ENCODE measurements at places on chromosomes 11 and 22.

- no peak for DNase-seq
Observed at GRCh38 chr11:57585301-57585700, 12.2 kb upstream of the SERPING1 start.

GRCh38 chr11:2215561-2216399, 44.2 kb upstream of the TH start:
- no peak for DNase-seq

GRCh38 chr11:122741613-122742300, 86.2 kb downstream of the UBASH3B start:
- no peak for DNase-seq

- DNase-seq: no peak
Observed at GRCh38 chr22:42564699-42565098, 10.9 kb downstream of the SERHL2 start.

GRCh38 chr11:36878737-36879136, 280.7 kb upstream of the RAG2 start:
- DNase-seq: no peak

DNA sequence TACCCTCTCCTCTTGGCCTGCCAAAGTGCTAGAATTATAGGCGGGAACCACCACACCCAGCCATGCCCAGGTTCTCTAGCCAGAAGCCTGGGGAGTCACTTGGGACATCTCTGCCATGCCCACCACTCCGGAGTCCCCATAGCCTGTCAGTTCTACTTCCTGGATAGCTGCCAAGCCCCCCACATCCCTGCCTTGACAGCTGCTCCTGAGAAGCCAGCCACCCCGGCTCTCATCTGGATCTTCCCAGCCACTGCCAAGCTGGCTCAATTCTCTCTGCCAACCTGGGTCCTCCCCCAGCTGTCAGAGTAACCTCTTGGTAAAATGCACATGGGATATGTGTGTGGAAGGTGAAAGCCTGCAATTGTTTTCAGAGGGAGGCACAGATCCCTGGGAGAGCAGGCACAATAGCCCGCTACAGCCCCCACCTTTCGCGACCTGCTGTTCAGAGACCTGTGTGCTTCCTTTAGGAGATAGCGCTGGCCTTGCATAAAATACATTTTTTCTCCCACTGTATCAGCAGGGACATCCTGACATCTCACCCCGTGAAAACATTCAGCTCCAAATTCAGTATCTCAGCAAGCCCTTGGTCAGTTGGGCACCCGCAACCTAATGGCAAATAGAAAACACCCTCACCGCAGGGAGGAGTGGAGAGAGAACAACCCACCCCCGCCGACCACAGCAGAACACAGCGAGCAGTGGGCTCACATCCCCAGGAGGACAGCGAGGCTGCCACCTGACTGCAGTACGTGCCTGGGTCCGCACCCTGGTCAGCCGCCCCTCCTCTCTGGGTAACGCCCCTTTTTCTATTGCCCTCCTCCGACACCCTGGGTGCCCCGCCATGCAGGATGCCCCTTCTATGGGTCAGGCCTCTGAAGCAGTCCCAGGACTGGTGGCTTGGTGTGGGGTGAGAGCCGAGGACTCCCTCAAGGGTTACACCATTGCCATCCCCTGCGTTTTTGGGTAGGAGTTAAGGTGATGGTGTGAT, 1342.2 kb downstream of the BRD1 start:
- no peak for DNase-seq

- no peak for DNase-seq
Observed at GRCh38 chr11:86571273-86571948, 101.0 kb downstream of the ME3 start.

GRCh38 chr22:39418696-39419095, 19.1 kb downstream of the TAB1 start:
- DNase-seq: no peak

- no peak for DNase-seq
Observed at GRCh38 chr11:69647761-69648497, 7.0 kb downstream of the CCND1 start.

- no peak for DNase-seq
Observed at GRCh38 chr22:49586873-49587272, 240.8 kb downstream of the BRD1 start.

DNA sequence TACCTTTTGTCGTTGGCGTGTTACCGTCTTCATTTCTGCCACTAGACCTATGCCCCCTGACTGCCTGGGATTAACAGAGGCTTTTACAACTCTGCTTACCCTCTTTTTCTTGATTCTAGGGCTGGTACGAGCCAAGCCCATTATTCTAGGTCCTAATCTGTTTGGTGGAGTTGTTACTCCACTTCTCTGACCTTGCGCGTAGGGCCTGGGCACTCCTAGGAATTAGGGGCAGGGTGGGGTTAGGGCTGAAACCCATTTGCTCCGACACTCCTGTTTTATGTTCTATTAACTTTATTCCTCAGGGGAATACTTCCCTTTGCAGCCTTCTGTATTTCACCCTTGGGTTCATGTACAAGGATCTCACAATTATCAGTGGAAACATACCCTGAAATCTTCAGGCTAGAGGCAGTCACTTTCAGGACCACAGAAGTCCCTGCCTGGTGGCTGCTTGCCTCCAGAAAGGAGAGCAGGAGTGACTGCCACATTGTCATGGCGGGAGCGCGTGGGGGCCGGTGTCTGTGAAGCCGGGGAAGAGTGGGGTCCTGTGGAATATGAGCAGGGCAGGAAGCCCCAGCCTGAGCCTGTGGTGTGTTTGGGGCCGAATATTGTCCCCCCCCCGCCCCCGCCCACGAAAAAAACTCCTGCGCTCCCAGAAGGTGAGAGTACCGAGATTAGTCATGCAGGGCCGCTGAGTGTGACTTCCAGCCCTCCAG, 731 bp upstream of the SLC37A2 start:
- no peak for DNase-seq

- no peak for DNase-seq
Observed at GRCh38 chr22:17853073-17853472, 78.8 kb upstream of the BID start.

Measured in stimulated activated CD8-positive, alpha-beta memory T cell treated with anti-CD3 and anti-CD28 coated beads, Interleukin-12 subunit alpha, Interleukin-12 subunit beta, amount 100 ng/mL, for 4 hours (primary cell).